ENCODE measurements at places on chromosomes 1 and 21. TPM values are rescaled to one million over a fixed set of nuclear protein-coding genes. Genes with fewer than 3 reads are reported as not detected.

Gene BRDT
- polyA plus RNA-seq: not detected

Gene HAX1
- 83.8 TPM for polyA plus RNA-seq

Gene HSPB7
- not detected for polyA plus RNA-seq

Gene C1orf141
- polyA plus RNA-seq: not detected

Gene NBPF8
- 4.7 TPM for polyA plus RNA-seq

DNA sequence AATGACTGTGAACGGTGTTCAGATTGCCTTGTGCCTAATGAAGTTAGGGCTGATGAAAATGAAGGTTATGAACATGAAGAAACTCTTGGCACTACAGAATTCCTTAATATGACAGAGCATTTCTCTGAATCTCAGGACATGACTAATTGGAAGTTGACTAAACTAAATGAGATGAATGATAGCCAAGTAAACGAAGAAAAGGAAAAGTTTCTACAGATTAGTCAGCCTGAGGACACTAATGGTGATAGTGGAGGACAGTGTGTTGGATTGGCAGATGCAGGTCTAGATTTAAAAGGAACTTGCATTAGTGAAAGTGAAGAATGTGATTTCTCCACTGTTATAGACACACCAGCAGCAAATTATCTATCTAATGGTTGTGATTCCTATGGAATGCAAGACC, 96.6 kb downstream of the ZFYVE9 start:
- DNase-seq: no peak

GRCh38 chr1:193593147-193593885, 406.9 kb upstream of the B3GALT2 start:
- no peak for DNase-seq

GRCh38 chr1:200629876-200630514, 9.4 kb upstream of the KIF14 start:
- no peak for DNase-seq

GRCh38 chr1:20220036-20220435, 33.7 kb upstream of the PLA2G2C start:
- DNase-seq: no peak

GRCh38 chr1:230647321-230647720, 5.0 kb downstream of the COG2 start:
- no peak for DNase-seq

- no peak for DNase-seq
These were observed 83.0 kb downstream of the MAN1C1 start for GRCh38 chr1:25699500-25700143.

GRCh38 chr1:161792740-161793139, 26.6 kb downstream of the ATF6 start:
- DNase-seq: peak; percentile 51

DNA sequence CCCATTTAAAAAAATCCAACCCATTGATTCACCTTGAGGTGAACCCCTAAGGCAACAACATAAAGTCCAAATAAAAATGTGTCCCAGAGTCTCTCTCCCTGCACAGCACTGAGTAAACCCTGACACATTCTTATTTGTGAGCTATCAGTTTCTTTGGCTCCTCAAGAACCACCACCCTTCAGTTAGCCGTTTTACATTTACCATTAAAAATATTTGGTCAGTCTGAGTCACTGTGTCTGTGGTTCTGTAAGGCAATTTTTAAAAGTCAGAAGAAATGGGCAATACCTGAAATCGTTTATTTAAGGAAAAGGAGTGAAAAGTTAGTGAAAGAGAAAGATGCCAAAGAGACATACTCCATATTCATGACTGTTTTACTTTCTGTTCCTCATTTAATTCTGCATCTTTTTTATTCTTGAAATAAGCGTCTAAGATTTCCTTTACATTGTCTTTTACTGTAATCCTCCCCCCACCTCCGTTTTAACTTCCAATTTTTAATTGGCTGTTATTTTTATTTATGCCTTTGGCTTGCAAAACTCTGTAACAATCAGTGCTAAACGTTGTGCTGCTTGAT, 91.7 kb upstream of the IVNS1ABP start:
- no peak for DNase-seq

- DNase-seq: no peak
These were observed 1643.8 kb downstream of the MRPL39 start for GRCh38 chr21:23963454-23963853.

- DNase-seq: no peak
These were observed 44.8 kb downstream of the LHX9 start for GRCh38 chr1:197961933-197962332.

GRCh38 chr1:84632137-84632536, 57.9 kb upstream of the CTBS start:
- no peak for DNase-seq
